ENCODE measurements at places on chromosomes 11 and 22.
A peak's percentile ranks its signal among the peaks of the same experiment; 100 is the strongest.

DNA sequence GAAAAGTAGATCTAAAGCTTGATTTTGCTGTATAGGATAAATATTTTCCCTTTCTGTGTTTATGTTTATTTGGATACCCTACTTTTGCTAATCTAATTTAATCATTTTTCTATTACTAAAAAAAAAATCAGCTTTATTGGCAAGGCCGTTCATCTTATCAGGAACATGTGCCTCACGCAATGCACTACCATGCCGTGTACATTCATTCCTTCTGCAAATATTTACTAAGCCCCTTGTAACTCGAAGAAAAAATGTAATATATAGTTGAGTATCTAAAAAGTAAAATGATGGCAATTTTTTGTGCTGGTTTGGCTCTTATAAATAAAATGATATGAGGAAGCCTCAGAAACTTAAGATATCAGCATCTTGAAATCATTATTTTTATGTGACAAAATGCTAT is 8.9 kb downstream of the UVRAG start:
- no peak for DNase-seq

DNA sequence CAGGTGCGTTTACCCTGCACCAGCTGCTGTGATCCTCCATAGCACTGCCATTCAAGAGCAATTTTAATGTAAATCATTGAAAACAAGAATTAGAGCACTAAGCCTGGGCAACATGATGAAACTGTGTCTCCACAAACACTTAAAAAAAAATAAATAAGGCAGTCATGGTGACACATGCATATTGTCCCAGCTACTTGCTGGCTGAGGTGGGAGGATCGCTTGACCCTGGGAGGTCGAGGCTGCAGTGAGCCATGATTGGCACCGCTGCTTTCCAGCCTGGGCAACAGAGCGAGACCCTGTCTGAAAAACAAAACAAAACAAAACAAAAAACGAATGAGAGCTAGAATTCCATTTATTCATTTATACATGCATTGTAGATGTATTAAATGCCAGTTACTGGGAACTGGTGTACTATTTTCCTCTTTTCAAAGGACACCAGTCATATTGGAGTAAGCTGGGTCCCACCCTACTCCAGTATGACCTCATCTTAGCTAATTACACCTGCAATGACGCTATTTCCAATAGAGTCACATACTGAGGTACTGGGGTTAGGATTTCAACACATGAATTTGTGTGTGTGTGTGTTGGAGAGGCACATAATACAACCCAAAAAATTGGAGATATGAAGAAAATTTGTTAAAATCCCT is 101.9 kb downstream of the MICAL2 start:
- no peak for DNase-seq

DNA sequence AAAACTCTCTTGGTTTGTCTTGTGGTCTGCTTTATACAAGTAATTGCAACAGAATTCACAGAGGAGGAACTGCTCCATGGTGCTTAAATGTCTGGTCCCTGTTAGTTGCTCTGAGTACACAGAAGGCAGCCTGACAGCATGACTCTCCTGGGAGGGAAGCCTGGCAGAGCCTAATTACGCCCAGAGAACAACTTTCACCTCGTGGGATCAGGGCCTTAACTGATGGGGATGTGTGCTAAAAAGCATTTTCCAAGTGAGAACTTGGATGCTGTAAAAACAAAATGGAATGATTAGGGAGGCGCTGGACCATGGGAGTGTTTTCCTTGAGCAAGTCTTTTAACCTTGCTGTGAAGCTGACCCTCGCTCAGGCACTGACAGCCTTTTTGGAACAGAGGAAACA is 154.0 kb upstream of the TENM4 start:
- no peak for DNase-seq

DNA sequence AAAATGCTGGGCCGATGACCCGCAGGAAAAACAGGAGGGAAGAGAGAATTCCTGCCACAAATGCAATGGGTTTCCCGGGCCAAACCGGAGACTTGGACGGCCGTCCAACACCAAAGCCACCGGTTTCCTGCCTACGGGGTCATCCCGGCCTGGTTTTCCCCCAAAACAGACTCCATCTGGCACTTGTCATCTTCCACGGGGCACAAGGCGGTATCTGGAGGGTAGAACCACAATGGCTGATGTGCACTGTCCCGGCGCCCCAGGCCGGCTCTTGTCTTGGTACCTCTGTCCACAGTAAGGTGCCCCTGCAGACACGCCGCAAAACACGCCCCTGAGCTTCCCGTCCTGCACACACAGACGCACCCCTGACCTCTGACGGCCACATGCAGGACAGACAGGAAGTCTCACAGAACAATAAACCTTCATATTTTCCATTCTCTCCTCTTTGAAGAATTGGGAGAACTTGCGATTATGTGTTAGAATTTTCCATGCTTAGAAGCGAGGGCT is 20.1 kb downstream of the CELSR1 start:
- DNase-seq = no peak

DNA sequence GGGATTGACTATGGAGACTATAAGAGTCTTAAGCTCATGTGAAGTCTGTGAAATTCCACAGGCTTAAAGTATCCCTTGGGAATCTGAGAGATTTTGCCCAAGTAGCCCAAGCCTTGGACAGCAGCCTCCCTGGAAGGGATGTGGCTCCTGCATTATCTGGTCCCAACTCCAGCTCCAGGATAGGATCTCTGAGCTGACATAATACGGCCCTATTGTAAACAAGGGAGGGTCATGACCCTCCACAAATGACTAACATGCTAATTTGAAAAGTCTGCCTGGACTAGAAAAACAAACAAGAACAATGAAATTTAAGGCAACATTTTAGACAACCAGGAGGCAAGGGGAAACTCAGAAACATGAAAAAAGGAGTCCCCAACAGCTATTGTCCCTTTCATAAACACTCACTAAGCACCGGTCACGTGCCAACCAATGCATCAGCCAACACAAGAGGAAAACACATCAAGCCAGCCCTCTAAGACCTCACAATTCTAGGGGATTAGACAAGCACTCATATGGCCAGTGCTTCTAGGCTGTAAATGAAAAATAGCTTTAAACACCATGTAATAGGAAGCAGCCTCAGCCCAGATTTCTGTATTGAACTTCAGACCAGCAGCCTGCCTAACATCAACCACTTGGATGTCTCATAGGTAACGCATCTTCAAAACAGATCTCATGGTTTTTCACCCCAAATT is 101.2 kb upstream of the TIMP3 start:
- no peak for DNase-seq

- peak; percentile 84 for DNase-seq
Observed at GRCh38 chr11:62806611-62807121, 1.4 kb upstream of the NXF1 start.

DNA sequence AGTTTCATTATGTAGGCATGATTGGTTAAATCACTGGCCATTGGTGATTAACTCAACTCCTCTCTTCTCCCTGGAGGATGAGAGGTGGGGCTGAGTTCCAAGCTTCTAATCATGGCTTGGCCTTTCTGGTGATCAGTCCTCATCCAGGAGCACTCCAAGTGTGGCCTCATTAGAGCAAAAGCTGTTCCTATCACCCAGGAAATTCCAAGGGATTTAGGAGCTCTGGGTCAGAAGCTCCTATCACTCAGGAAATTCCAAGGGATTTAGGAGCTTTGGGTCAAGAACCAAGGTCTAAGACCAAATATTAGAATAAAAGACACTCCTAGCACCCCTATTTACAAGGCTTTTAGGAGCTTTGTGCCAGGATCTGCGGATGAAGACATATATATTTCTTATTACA is 168.0 kb upstream of the BDNF start:
- DNase-seq = no peak

GRCh38 chr11:125588505-125588904 is 4.1 kb upstream of the STT3A start:
- DNase-seq = no peak

DNA sequence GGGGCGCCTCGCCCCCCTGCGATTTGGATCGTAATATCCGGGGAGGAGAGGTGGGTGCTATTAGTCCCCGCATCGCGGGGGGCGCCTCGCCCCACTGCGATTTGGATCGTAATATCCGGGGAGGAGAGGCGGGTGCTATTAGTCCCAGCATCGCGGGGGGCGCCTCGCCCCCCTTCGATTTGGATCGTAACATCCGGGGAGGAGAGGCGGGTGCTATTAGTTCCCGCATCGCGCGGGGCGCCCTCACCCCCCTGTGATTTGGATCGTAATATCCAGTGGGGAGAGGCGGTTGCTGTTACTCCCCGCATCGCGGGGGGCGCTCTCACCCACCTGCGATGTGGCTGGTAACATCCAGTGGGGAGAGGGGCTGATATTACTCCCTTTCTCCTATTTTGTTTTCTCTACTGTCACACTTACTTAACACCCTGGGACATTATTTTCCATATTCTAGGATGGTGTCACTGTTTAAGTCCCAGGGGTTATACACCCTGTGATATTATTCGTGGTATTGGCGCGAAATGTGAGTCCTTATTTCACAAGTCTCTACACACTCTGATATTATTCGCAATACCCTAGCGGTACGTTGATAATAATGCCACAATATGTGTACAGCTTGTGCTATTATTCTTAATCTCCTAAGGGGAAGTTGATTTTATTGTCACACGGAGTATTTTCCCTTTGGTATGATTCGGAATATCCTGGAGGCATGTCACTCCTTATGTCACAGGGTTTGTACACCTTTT is 57.8 kb upstream of the ALDH3B2 start:
- peak; percentile 17 for DNase-seq

DNA sequence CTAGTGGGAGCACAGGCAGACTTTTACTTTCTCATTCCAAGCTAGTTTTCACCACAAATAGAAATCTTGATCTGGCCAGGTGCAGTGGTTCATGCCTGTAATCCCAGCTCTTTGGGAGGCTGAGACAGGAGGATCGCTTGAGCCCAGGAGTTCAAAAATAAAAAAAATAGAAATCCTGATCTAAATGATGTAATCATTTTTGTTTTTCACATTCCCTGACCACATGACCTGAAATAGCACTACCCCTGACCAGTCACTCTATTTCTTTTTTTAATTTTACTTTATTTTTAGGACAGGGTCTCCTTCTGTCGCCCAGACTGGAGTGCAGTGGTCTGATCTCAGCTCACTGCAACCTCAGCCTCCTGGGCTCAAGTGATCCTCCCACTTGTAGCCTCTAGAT is 2.3 kb upstream of the TCN2 start:
- no peak for DNase-seq

DNA sequence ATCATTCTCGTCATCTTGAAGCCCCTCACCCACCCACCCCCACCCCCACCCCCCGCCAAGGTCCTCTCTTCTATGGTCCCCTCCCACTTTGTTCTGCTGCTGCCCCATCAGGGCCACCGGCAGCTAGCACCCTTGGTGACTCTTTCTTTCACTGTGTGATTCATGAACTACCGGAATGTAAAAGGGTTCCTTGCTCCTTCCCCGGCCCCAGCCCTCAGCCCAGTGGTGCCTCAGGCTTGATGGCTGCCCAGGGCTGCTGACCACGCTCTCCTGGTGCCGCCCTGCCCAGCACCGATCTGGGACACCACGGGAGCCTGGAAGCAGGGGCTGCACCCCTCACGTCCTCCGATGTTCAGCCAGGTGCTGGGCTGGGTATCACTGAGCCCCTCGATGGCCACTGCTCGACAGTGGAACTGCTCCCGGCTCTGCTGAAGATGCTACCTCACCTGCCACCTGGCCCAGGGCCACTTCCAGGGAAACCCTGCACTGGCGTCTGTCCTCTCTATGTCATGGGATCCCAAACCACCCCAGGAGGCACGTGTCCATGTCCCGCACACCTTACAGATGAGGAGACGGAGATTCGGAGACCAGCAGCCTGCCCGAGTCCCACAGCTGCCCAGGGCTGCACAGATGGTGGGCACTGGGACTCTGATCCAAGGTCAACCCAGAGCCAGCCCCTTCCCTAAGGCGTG is 39.7 kb downstream of the IGLL5 start:
- no peak for DNase-seq

- no peak for DNase-seq
Observed at GRCh38 chr22:47434336-47435203, 672.1 kb downstream of the TBC1D22A start.

DNA sequence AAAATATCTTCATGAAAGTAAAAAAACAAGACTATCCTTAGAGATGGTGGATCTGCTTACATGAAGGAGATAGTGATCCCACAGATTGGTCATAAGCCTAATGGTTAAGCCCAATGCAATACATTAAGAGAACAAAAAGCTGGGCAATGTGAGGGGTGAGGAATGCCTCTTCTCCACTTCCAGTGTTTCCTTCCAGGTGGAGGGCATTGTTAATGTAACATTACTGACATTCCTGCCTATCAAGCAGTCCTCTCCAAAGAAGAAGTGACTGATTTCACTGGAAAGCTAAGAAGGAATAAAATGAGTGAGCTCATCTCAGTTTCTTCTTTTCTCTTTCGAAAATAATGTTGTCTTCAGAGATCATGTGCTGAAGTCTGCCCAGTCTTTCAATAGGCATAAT is 207.8 kb downstream of the RAB38 start:
- DNase-seq = no peak

DNA sequence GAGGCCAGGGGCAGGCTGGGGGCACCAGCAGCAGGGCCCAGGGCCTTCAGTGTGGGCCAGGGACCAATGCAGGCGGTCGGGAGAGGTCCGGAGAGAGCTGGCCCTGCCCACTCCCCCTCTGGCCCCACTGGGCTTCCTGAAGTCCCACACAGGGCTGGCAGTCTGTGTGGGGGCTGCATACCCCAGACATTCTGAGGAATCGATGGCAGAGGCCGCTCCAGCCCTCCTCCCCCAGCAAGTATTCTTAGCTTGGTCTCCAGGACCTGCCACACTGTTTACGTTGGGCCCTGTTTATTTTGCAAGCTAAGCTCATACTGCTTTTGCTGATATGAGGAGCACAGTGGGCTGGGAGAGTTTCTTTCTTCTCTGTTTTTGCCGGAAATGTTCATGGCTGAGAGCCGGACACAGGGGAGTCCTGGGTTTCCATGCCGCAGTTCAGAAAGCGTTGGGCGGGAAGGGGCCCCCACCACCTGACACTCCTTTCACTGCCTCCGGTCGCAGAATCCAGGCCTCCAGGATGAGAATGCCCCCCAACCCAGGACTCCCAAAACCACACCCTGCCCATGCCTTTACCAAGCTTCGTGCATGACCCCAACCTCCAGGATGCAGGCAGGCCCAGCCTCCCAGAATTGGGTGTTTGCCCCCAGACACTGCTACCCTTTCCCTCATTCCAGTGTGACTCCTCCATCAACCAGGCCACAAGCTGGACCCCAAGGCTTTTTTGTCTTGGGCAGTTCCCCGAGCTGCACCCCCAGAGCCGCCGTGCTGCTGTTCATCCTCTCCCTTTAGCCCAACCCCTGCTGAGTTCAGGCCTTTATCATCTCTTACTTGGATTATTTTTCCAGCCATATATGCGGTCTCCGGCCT is 81.8 kb upstream of the KCNQ1OT1 start:
- no peak for DNase-seq

GRCh38 chr11:130043575-130043974 is 26.1 kb upstream of the APLP2 start:
- peak; percentile 73 for DNase-seq

GRCh38 chr11:1872267-1872985 is 19.3 kb downstream of the PRR33 start:
- DNase-seq = no peak

All from suppressor macrophage (primary cell).